Ovary (tissue), 10 donors: ENCODE measurements at places on chromosomes 5 and 9. TPM values are rescaled to one million over a fixed set of nuclear protein-coding genes. Genes with fewer than 3 reads are reported as not detected.

ADRB2 gene
- 2.3 TPM for total RNA-seq

ADGRD2 gene
- total RNA-seq: not detected

ANKRD18A gene
- 1.3 TPM for total RNA-seq

OCLN gene
- 8.6 TPM for total RNA-seq

ADAMTS16 gene
- 9.6 TPM for total RNA-seq

FBXL7 gene
- total RNA-seq: 28.0 TPM

IFNA21 gene
- total RNA-seq: not detected

PCDHGA1 gene
- 1.00 TPM for total RNA-seq

LCN12 gene
- total RNA-seq: 19.6 TPM

GLRX gene
- total RNA-seq: 16.0 TPM

CATSPER3 gene
- total RNA-seq: 0.85 TPM

PTGDS gene
- total RNA-seq: 37.9 TPM

DNA sequence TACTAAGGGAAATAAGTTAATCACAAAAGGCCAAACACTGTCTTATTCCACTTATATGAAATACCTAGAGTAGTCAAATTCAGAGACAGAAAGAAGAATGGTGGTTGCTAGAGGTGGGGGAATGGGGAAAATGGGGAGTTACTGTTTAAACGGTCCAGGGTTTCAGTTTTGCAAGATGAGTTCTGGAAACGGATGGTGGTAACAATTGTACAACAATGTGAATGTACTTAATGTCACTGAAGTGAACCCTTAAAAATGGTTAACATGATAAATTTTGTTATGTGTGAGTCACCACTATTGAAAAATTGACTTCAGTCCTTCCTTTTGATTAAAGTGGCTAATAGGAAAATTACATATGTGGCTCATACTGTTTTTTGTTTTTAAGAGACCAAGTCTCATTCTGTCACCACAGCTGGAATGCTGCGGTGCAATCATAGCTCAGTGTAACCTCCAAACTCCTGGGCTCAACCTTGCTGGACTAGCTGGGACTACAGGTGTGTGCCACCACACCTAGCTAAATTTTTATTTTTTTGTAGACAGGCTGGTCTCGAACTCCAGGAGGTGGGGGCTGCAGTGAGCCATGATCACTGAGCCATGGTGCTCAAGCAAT lies 8.7 kb downstream of the UBQLN1 start:
- no peaks in the 10 kb centered on the region for H3K36me3 ChIP-seq
- H3K27me3 ChIP-seq: no peaks in the 10 kb centered on the region
- H3K4me1 ChIP-seq: peaks cover 8% of the 10 kb centered on the region
- DNase-seq: no peak
- no peak overlapping the region for H3K27ac ChIP-seq

DNA sequence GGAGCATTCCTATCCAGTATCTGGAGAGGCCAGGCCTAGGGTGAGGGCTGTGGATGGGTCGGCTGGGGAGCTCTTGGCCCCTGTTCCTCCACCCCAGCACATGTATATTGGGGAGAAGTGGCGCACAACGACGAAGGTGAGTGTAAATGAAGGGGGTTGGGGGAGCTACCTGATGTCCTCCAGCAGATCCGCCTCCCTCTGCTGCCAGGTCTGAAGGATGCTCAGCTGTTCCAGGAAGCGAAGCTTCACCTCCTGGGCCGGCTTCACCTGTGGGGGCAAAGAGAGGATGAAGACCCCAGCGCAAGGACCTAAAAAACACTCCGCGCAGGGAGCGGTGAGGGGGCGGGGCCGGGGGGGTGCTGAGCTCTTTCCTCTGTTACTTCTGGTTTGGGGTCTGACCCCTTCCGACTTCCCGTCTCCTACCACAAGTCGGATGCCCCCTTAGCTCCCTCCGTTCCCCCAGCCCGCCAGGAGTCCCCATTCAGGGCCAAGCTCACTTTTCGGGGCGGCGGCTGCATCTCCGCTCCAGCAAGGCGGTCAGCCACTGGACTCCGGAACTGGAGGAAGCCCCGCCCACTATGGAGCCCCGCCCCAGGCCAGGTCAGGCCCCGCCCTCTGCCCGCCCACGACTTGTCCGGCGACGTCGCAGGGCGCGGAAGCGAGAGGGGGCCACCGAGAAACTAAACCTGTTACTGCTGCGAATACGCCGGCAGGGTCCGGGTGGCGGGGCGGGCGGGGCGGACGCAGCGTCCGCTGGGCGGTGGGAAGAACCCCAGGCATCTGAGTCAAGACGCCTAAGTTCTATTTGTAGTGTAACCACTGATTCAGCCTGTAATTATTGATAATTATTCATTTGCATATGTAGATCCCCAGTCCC lies at the start of gene FCHSD1:
Gene FCHSD1 (minus strand): TSS at position 568 of the 877 bp plus-strand sequence. CDS start 50 bp downstream, at position 518.
- H3K4me3 ChIP-seq: peak within 1 kb of the TSS; percentile 51
- H3K36me3 ChIP-seq: no peaks in the 10 kb centered on the region
- H3K27ac ChIP-seq: peak within 1 kb of the TSS; percentile 18

GRCh38 chr5:160539431-160539830 lies 117.8 kb downstream of the PTTG1 start:
- H3K36me3 ChIP-seq: no peaks in the 10 kb centered on the region
- no peak overlapping the region for H3K4me3 ChIP-seq
- no peak for DNase-seq
- H3K4me1 ChIP-seq: no peaks in the 10 kb centered on the region

GRCh38 chr9:81183761-81184160 lies 505.6 kb downstream of the TLE1 start:
- no peak for DNase-seq
- H3K27ac ChIP-seq: no peak overlapping the region
- H3K4me3 ChIP-seq: no peak overlapping the region

DNA sequence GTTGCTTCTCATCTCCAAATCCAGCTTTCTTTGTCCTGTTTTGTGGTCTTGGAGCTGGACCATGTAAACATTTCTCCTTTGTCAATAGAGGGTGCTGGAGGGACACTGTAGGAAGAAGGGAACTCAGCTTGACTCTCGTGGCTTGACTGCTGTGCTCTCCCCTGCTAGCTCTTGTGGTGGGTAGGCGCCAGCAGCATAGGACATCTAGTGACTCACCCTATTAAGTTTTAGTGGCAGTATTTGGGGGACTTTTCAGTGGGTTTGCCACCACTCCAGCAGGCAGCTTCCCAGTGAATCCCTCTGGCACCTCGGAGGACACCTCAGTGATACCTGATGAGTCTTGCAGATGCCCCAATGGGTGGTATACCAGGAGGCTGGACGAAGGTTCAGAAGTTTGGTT lies 97.8 kb downstream of the TSSK1B start:
- no peak for DNase-seq
- no peaks in the 10 kb centered on the region for H3K36me3 ChIP-seq
- no peaks in the 10 kb centered on the region for H3K27me3 ChIP-seq
- H3K4me1 ChIP-seq: peaks cover 6% of the 10 kb centered on the region

DNA sequence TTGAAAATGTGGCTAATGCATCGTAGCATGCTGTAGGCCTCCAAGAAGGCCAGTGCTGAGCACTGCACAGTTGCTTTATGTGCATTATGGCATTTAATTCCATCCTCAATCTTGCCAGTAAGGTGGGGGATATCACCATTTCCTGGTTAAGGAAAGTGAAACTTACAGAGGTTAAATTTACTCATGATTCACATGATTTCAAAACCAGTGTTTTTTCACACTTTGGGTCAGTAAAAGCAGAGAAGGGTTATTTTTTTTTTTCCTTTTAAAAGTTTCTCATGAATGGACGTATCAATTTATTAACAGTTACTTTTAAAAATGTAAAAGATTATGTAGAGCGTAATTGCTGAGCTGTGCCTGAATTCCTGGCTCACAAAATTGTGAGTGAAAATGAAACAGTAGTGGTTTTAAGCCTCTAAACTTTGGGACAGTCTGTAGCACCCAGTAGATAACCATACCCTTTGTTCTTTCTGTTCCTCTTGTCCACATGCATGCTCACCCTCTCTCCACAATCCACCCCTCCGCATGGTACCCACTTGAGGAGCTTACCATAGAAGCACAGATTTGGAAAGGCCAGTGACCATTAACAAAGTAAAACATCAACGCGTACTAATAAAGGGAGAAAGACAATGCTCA lies 21.2 kb downstream of the MAST4 start:
- no peaks in the 10 kb centered on the region for H3K27me3 ChIP-seq
- H3K27ac ChIP-seq: no peak overlapping the region
- H3K36me3 ChIP-seq: no peaks in the 10 kb centered on the region
- H3K4me3 ChIP-seq: no peak overlapping the region

GRCh38 chr5:140633501-140633900 lies 526 bp upstream of the CD14 start:
- H3K27ac ChIP-seq: no peak overlapping the region
- DNase-seq: no peak
- H3K36me3 ChIP-seq: no peaks in the 10 kb centered on the region
- H3K4me1 ChIP-seq: peaks cover 2% of the 10 kb centered on the region
- H3K4me3 ChIP-seq: no peak overlapping the region

DNA sequence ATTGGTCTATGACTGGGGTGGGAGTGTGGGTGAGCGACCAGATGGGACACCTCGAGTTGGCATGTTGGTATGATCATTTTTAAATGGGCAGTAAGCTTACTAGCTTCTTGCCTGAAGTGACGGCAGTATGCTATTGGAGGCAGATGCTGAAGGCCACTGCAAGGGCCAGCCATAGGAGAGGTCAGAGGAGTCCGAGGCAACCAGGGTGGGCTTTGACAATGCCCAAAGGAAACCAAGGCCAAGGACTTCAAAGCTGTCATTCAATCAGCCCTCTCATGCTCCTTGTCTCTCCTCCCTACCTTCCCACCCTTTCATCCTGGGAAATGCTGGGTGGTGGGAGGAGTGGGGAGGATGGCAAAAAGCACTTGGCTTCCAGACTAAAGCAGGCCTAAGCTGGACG lies 57.1 kb upstream of the GLRX start:
- no peaks in the 10 kb centered on the region for H3K36me3 ChIP-seq
- no peaks in the 10 kb centered on the region for H3K27me3 ChIP-seq
- no peak overlapping the region for H3K4me3 ChIP-seq
- H3K4me1 ChIP-seq: peaks cover 4% of the 10 kb centered on the region

- DNase-seq: no peak
- no peaks in the 10 kb centered on the region for H3K27me3 ChIP-seq
- H3K27ac ChIP-seq: no peak overlapping the region
- no peak overlapping the region for H3K4me3 ChIP-seq
- no peaks in the 10 kb centered on the region for H3K4me1 ChIP-seq
Observed at GRCh38 chr5:39151745-39152144, 67.6 kb downstream of the FYB1 start.

- no peaks in the 10 kb centered on the region for H3K36me3 ChIP-seq
- no peak overlapping the region for H3K4me3 ChIP-seq
- no peak overlapping the region for H3K27ac ChIP-seq
- H3K27me3 ChIP-seq: no peaks in the 10 kb centered on the region
Observed at GRCh38 chr5:28398185-28398584, 1359.8 kb upstream of the CDH9 start.

DNA sequence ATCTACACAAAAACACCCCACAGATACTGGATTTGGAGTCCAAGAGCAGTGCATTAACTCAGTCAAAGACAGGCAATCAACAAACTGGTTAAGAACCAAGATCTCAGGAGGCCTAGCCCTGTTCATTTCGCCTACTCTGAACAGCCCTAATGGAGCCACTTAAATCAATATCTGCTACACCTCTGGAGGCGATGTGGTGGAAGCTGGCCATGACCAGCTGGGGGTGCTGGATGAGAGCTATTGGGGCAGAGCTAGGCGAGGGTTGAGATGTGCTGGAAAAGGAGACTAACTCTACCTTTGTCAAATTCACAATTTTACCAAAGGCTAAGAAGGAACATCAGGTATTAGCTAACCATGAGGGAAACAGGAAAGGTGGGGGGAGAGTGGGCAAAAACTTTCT lies 23.3 kb upstream of the ARSB start:
- H3K27me3 ChIP-seq: no peaks in the 10 kb centered on the region
- H3K4me1 ChIP-seq: no peaks in the 10 kb centered on the region
- no peaks in the 10 kb centered on the region for H3K36me3 ChIP-seq
- no peak overlapping the region for H3K27ac ChIP-seq
- no peak for DNase-seq

GRCh38 chr5:81980160-81980559 lies 8.3 kb downstream of the ATG10 start:
- H3K27ac ChIP-seq: no peak overlapping the region
- no peaks in the 10 kb centered on the region for H3K4me1 ChIP-seq
- H3K4me3 ChIP-seq: no peak overlapping the region
- H3K36me3 ChIP-seq: no peaks in the 10 kb centered on the region
- H3K27me3 ChIP-seq: no peaks in the 10 kb centered on the region

- no peaks in the 10 kb centered on the region for H3K36me3 ChIP-seq
- no peaks in the 10 kb centered on the region for H3K27me3 ChIP-seq
- peak within 1 kb of the TSS; percentile 93 for H3K27ac ChIP-seq
- DNase-seq: peak; percentile 86
- peaks cover 57% of the 10 kb centered on the region for H3K4me1 ChIP-seq
Observed at GRCh38 chr5:150640311-150641005, at the start of gene SYNPO. SYNPO (plus strand) TSS chr5:150640660; CDS start chr5:150648276, 7,616 bp downstream.

GRCh38 chr9:71250581-71250980 lies 129.2 kb upstream of the TRPM3 start:
- H3K36me3 ChIP-seq: no peaks in the 10 kb centered on the region
- DNase-seq: no peak
- no peak overlapping the region for H3K27ac ChIP-seq
- H3K4me1 ChIP-seq: no peaks in the 10 kb centered on the region

- H3K27ac ChIP-seq: no peak overlapping the region
- H3K27me3 ChIP-seq: no peaks in the 10 kb centered on the region
- DNase-seq: no peak
- no peaks in the 10 kb centered on the region for H3K4me1 ChIP-seq
Observed at GRCh38 chr9:135835131-135835530, 72.2 kb downstream of the CAMSAP1 start.

DNA sequence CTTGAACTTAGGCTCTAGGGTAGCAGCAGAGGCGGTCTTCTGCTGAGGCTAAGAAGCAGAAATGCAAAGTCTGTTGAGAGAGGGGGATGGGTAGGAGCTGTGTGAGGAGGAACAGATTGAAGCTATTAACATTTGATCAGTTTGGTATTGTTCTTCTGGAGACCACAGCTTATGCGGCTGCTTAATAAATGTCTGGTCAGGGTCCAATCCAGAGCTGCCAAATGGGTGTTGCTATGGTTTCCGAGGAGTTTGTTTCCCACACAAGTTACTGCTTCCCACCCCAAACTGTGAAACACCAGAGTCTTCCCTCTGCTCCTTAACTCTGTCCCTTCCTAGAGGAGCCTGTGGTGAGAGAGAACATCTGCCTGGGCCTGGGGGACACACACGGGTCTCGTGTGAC lies 142.2 kb upstream of the KLF4 start:
- H3K27ac ChIP-seq: no peak overlapping the region
- peaks cover 2% of the 10 kb centered on the region for H3K4me1 ChIP-seq
- H3K27me3 ChIP-seq: no peaks in the 10 kb centered on the region
- no peaks in the 10 kb centered on the region for H3K36me3 ChIP-seq

- H3K27ac ChIP-seq: no peak overlapping the region
- H3K4me1 ChIP-seq: no peaks in the 10 kb centered on the region
- no peaks in the 10 kb centered on the region for H3K27me3 ChIP-seq
- no peak overlapping the region for H3K4me3 ChIP-seq
Observed at GRCh38 chr5:111829701-111830100, 72.7 kb upstream of the NREP start.
